ENCODE measurements at places on chromosomes 7 and 10.

- DNase-seq: no peak
Observed at GRCh38 chr10:25393621-25394020, 218.8 kb downstream of the GPR158 start.

DNA sequence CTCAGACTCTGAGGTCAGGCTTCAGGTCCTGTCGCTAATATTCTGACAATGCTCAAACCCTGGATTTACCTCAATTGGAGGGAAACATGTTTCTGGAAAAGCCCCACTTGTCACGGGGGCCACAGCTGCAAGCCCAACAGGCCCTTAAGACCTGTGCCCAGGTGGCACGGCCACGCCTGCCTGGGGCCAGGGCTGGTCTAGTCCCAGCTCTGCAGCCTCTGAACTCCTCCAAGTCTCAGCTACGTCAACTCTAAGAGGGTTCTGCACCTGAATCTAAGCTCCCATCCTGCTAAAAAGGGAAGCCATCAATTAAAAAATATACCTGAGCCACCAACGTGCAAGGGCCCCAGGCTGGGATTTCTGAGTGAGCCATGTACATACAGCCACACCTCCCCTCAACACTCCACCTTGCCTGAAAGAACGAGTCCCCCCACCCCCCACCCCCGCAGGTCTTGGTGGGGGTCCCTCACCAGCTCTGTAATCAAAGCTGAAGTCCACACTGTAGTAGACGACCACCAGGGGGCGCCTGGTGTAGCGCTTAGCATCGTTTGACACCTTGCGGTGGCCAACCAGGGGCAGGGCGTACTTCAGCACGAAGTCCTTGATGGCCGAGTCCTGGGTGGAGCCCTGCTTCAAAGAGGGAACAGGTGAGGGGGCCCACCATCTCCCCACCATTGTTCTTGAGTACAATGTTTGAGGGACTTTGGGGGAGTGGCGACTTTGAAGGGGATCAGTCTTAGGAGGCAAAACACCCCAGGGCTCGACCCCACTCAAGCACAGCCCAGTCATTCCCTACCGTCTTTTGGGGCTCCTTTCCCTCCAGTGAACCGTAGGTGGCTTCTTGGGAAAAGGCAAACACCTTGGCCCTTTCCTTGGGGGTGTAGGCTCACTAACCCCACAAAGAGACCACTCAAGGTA is 22.6 kb downstream of the PDIA4 start:
- DNase-seq: no peak

DNA sequence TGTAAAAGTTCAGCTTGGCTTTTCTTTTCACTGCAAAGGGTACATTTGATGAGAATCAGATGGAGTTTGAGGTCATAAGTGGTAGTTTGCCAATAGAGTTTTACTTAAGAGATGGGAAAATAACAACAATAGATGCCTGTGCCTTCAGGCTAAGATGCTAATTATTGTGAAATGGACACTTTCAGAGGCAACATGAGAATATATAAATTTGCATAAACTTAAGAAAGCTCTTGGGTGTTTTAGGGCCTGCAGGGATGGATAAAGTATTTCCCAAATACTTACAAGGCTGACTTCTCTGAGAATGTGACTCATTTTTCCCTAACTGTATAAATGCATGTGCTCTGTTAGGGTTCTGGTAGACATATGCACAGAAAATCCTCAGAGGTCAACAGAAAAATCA is 200.3 kb upstream of the SVIL start:
- DNase-seq: no peak

GRCh38 chr7:123867225-123867624 is 22.3 kb downstream of the HYAL4 start:
- DNase-seq: no peak

GRCh38 chr7:37336259-37336658 is 112.4 kb downstream of the ELMO1 start:
- DNase-seq: no peak

- no peak for DNase-seq
Observed at GRCh38 chr10:14240253-14241189, 90.2 kb downstream of the FRMD4A start.

GRCh38 chr7:28276298-28276697 is 95.7 kb upstream of the JAZF1 start:
- DNase-seq: no peak

- DNase-seq: no peak
Observed at GRCh38 chr10:63030536-63030935, 102.6 kb upstream of the NRBF2 start.

- no peak for DNase-seq
Observed at GRCh38 chr10:73799899-73800559, 11.4 kb downstream of the NDST2 start.

DNA sequence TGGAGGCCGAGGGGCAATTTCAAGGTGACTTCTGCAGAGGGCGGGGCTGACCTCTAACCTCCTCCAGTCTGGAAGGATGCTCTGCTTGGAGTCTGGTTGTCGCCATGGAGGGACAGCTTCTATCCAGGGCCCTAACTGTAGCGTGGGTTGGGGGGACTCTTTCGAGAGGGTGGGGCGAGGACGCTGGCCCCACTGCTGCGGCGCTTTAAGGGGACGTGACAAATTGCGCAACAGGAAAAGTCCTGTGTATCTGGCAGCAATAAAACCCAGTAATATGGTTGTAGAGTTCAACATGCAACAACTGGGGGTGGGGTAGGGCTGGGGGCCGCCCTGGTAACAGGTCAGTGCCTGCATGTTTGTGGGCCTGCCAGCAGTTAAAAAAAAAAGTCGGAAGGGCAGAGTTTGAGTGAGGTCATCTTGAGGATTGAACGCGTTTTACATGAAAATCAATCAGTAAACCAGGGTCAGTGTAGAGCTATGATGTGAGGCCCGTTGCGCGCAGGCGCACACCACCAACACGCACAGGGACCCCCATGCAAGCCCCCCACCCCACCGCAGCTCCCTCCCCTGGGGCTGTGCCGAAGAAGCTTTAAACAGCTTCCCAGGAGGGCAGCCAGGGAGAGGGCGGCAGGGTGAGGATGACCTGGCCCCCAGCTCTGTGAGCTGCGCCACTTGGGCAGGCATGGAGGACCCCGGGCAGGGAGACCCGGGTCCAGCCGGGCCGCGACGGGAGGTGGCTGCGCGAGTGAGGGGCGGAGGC is 4.3 kb downstream of the SHH start:
- no peak for DNase-seq

GRCh38 chr7:82444220-82444909 is 788 bp upstream of the CACNA2D1 start:
- DNase-seq: no peak

DNA sequence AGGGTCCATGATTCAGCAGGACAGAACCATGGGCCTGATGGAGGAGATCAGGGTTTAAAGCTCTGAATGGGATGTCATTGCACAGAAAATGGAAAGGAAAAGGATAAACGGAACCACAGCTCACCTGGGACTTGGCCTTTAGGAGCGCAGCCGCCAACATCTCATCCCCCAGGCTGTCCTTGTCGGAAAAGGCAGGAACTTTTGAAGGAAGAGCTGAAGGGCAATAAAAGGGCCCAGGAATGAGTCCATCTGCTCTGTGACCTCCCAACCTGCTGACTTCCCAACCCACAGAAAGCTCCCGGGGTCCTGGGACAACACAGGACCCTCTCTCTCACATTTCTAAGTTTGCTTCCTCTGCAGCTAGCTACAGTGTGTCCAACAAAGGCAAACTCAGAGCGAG is 6.1 kb downstream of the ZNF3 start:
- no peak for DNase-seq

GRCh38 chr10:81848514-81848913 is 26.5 kb upstream of the NRG3 start:
- DNase-seq: no peak

DNA sequence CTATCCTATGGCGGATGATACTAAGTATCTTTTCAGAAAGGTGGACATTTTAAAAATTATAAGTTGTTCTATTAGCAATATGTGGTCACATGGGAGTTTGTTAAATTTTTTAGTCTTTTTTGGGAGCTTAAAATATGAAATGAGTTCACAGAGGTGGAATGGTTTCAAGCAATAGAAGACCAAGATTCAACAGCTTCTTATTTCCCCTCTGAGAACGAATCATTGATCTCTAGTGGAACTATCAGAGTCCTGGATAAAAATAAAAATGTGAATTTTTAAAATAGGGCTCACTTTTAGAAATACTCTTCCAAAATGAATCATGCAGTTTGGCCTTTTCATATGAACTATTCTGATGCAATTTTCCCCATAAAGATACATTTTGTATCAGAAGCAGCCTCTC is 467.7 kb upstream of the KLF6 start:
- no peak for DNase-seq

DNA sequence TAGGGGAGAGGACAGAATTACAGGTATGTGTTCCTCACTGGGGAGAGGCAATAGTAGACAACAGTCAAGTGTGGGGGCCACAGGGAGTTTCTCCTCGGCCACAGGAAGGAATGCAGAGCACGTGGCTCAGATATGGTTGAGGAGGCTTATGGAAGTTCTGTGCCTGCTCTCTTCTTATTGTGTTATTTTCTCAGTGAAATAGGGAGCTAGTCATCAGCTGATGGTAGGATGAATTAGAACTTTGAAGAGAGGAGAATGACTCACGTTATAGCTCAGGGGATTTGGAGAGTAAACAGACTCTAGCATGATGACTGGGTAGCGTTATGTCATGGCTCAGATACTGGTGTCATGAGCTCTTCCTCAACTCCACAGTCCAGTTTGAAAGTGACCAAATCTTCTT is 308.3 kb upstream of the IGFBP3 start:
- no peak for DNase-seq

DNA sequence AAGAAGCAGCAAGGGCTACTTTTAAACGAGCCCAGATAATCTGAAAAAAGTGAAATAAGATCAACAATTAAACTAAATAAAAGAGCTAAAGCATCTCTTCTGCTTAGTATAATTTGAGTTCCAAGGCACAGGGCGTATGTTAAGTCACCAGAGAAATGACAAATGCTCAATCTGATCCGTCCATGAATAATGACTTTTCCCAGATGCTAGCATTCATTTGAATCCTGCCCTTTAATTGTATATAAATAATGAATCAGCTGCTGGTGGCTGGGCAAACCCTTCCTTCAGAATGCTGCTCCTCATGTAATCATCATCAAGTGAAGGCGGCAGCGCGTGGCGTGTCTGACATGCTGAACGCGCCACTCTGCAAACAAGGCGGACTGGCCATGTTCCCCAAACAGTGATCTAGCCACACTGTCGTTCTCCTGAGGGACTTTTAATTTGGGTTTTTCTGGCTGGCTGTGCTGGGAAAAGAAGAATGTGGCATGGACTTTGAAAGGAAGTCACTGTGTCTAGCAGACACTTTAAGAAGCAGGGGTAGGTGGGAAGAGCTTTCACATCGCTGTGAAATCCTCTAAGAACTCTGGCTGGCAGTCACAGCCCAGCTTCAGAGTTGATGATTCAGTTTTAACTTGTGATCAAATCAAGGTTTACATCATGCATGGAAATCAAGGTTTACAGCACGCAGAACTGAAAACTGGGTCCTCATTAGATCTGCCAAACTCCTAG is 70.7 kb downstream of the BEND7 start:
- DNase-seq: no peak

GRCh38 chr10:105258036-105258673 is 617.1 kb downstream of the SORCS3 start:
- DNase-seq: no peak

All from esophagus squamous epithelium (tissue), 5 donors.